ENCODE measurements at places on chromosomes 11 and 22.

DNA sequence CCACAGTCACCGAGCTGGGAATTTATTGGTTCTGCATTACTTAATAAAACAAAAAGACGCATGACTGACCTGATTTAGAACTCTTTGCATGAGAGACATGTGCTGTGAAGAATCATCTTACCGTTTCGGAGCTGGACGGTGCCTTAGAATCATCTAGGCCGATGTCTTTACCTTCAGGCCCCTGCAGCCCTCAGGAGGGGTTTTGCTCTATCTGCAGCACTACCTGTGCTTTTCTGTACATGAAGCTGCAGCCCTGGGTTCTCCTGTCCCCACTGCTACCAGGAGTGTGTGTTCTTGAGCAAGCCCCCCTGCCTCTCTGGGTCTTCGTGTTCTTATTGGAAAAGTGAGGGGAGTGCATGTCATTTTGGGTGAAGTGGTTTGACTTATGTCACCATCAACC lies 94.0 kb upstream of the OR4B1 start:
- no peak for DNase-seq

DNA sequence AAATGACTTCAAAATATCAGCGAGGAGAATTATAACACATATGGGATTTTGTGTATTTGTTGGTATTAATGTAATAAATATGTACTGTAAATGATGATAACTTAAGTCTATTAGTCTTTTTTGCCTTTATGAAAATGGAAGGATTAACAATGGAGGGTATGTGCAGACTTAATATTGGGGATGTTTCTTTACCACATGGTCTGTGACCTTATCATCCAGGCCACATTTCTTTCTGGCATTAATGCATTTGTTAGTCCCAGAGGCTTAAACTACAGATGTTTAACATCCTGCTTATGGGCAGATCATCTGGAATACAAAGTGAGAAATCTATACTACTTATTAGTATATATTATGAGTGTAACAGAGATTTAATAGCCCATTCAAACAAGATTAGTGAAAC lies 64.6 kb downstream of the SOX6 start:
- DNase-seq = no peak

DNA sequence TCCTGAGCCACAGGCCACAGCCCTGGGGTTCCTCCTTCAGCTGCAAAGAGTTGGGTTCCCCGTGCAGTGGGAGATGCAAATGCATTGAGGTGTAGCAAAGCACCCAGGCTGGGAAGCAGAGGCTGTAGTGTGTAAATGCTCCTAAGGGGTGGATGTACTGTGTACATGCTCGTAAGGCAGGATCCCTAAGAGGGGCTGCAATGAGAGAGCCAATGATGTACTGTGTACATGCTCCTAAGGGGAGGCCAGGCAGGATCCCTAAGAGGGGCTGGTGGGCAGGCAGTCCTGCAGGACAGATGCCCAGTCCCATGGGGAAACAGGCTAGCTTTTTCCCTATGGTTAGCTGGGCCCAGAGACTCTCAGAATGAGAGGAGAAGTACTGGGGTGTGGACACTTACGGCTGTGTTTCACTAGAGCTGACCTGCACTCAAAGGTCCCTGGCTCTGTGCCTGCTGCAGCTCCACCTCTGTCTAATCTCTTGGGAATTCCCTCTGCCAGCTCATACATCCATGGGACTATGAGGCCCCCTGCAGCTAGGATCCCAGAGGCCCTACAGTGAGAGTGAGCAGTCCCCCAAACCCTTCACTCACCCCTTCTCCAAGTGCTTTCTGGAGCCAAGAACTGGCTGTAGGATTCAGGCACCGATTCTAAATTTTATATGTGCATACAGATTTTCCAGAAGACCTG lies 261.9 kb upstream of the LUZP2 start:
- DNase-seq = no peak

DNA sequence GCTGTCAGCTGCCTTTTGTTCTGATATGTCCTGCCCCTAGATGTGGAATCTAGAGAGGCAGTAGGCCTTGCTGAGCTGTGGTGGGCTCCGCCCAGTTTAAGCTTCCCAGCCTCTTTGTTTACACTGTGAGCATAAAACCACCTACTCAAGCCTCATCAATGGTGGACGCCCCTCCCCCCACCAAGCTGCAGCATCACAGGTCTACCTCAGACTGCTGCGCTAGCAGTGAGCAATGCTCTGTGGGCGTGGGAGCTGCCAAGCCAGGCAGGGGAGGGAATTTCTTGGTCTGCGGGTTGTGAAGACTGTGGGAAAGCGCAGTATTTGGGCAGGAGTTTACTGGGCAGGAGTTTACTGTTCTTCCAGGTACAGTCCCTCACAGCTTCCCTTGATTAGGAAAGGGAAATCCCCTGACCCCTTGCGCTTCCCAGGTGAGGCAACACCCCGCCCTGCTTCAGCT lies 98.5 kb downstream of the SMCO4 start:
- no peak for DNase-seq

- peak; percentile 80 for DNase-seq
Observed at GRCh38 chr11:36258730-36259360, 30.4 kb downstream of the COMMD9 start.

DNA sequence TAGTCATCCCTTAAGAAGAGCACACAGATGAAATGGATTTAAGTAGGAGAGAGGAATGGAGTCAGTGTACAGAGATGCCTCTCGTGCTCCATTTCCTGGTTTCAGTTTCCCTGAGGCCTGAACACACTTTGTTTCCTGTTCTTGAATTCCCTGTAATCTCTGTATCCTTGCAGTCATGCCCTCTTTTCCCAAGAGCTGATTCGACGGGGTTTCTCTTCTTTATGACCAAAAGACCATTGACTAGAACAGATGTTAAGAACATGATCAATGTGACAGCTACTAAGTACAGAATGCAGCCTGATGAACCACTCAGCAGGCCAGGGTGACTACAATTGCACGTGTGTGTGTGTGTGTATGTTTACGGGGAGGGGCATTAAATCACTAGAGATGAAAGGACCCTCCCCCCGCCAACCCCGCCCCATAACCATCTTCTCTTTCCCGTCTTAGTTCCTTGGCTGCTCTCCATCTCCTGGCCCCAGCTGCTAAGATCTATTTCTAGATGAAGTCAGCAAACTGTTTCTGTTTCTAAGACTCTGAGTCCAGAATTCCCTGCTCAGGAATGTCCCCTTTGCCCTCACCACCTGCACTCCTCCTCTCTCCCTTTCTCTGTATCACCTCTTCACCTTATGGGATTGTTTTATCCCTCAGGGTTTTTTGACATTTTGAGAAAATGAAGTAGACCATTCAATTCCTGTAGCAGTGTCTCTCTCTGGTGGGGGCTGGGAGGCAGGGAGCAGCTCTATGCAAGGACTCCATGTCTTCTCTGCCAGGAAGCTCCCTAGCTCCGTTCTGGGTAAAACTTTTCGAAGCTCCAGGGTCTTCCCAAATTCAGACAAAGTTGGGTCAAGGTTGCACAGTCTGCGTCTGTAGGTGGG lies 26.0 kb downstream of the SLC22A6 start:
- DNase-seq = no peak

DNA sequence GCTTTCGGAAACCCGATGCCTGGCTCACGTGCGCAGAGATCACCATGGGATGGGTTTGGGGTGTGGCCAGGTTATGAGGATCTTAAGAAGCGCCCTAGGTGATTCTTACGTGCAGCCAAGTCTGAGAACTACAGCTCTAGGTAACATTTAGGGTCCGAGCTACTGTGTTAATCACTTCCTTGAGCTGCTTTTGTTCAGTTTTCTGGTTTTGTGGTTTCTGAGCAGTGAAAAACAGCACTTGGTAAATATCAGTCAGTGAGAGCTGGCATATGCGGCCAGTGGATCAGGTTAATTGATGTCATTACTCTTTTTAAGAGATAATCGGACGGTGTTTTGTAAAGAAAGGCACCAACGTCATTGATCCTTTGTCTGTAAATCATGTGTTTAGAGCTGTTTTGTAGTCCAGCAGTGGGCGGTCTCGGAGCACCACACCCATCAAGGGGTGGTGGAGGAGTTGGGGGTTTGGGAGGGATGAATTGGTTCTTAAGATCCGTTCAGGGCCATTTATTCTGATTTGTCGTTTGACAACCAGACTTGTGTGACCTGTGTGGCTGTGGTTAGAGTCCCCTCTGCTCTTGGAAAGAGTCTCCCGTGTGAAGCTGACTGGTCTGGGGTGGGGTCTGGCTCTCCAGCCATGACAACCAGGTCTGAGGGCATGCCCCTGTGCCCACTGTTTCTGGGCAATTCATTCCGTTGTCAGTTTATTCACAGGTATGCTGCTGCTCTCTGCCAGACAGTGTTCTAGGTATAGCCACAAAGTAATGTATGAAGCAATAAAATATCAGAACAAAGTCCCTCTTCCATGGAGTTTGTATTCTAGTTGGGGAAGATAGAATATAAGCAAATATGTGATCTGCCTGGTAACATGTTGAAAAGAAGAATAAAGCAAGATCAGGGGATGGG lies 61.9 kb upstream of the SORL1-AS1 start:
- DNase-seq = no peak

- DNase-seq = no peak
Observed at GRCh38 chr11:68689737-68690625, 5.6 kb downstream of the GAL start.

GRCh38 chr11:45180179-45180847 lies 33.9 kb downstream of the PRDM11 start:
- DNase-seq = peak; percentile 67

DNA sequence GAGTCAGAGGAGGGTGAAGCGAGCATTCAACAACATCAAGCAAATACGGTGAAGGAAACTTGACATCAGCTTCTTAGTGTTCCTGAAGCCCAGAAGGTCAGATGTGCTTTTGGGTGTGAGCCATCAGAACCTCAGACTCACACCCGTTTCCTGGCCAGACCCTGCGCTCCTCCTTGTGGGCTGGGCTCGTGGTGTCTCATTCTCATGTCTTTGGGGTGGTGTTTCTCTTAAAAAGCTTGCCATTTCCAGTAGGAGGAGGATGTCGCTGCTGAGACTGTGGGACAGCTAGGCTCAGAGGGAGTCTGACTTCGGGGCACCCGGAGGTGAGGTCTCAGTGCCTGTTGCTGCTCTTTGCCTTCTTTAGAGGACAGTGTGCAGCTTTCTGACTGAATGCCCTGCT lies 24.2 kb downstream of the PPFIBP2 start:
- DNase-seq = no peak

- no peak for DNase-seq
Observed at GRCh38 chr11:17012179-17012578, 2.0 kb downstream of the PLEKHA7 start.

- no peak for DNase-seq
Observed at GRCh38 chr11:33685082-33685481, 15.5 kb downstream of the C11orf91 start.

DNA sequence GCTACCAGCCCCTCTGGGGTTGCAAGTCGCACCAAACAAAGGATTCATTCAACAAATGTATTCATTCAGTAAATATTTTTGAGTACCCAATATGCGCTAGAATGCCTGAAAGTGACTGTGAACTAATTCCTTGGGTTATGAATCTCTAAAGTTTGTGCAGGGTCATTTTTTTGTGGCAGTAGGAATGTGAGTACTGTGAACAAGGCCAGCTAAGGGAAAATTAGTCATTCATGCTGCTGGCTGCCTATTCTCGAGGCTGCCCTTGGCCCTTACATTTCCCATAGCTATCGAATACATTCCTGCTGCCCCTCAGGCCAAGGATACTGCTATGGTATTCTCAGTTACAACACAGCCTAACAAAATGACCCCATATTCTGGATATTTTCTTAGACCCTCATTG lies 141.6 kb downstream of the TRPC6 start:
- no peak for DNase-seq

DNA sequence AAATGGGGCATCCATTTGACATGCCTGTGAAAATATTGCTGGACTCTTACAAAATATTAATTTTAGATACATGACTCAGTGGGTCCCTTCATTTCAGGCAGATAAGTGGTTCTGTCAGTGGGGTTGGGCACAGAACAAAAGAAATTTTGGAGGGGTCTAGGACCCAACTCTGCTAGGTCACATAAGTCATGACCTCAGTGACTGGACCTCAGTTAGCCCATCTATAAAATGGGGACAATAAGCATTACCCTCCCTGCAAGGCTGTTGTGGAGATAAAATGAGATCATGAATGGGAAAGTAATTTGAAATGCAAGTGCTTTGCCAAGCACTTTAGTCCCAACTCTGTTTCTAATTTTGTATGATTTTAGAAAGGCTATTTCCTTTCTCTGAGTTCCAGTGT lies 23.8 kb downstream of the ADORA2A start:
- DNase-seq = no peak

DNA sequence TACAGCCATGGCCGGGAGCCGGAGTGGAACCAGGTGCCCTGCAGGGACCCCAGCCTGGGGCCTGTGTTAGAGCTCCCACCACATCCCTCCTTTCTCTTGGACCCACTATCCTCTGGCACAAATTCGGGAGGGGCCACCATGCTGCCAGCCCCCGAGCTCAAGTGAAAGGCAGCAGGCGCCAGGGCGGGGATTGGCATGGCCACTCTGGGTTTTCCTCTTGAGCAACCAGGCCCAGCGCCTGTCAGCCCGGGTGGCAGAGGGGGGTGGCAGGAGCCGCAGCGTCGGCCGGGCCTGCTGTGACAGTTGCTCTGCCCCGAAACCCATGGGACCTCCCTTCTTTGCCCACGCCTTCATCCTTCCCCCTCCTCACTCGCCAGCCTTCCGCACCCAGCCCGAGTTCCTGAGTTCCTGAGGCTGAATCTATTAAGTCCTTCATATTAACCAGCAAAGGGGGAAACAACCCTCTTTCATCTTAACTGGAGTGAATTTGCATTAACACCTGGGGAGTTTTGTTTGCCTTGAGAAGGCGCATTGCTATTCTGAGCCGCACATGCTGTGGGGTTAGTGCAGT lies 16.8 kb upstream of the CABP7 start:
- peak; percentile 62 for DNase-seq

- DNase-seq = no peak
Observed at GRCh38 chr22:50011447-50012210, 936 bp downstream of the IL17REL start.
